ENCODE measurements at places on chromosomes 4 and X.

DNA sequence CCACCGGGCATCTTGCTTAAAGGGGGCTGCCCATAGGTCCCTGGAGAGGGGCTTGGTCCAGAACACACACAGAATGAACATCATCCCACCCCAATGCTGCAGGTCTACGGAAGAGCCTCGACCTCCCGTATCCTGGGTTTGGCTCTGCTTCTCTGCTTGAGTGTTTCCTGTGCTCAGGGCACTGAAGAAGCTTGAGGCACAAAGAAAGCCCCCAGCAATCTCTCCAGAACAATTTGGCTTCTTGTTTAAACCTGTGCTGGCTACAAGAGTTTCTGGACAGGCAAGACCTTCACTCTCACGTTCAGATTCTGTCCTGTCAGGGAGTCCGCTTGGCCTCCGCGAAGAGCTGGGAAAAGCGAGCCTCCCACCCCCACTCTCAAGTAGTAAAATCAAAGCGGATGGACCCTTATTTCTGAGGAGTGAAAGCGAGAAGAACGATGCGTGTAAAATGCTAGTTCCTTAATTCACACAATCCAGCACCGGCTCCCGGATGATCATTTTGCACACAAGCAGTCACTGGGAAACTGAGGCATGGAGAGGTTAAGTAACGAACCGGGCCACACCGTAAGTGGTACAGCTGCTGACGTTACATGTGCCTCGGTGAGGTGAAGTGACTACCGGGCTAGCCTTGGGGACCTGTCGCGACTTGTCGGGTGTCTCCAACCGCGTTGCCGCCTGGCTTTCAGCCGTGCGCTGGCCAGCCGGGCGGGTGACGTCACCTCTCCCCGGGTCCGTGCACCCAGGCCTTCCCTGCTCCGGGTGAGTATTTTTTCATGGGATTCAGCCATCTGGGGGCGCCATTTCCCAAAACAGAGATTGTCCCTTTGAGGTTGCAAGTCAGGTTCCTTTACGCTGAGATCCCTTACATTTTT lies 3.1 kb upstream of the SFRP2 start:
- DNase-seq, result no peak

DNA sequence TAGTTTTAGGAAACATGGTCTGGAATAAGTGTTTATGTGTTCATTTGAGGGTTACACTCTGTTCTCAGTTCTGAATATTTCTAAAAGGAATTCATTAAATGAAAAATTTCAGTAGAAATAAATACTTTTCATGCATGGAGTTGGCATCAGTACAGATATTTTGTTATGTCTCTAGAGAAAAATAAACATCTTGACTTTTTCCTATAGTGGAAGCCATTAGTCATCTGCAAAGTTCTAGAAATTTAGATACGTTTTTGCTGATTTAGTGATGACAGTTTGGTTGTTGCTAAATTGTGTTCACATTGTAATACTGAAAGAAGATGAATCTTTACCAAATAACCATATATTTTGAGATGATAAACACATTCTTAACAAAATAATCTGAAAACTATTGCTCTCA lies 268.2 kb upstream of the TEX13A start:
- DNase-seq, result no peak

- peak; percentile 0 for DNase-seq
These were observed 76.0 kb downstream of the INTS6L start for GRCh38 chrX:135596495-135596894.

DNA sequence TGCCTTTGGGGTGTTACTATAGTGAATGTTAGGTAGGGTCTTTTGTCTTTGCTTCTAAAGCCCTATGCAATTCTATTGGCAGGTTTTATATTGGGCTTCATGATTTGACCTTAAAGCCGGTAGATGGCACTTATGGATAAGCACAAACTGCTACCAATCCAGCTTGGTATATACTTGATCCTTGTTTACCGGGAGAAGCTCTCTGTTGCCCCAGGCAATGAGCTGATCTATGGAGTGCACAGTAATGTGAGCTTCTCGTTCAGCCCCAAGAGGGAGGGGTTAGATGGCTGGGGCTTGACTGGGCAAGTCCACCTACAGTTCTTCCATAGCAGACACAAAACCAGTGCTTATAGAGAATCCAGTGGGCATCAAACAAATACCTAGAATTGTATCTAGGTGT lies 287.2 kb upstream of the CT83 start:
- no peak for DNase-seq

- no peak for DNase-seq
These were observed 50.9 kb downstream of the NFKB1 start for GRCh38 chr4:102551958-102552565.

Measured in stimulated activated CD8-positive, alpha-beta memory T cell treated with anti-CD3 and anti-CD28 coated beads, Interleukin-7, amount 100 ng/mL, for 4 hours (primary cell).